ENCODE measurements at places on chromosomes 3 and 15. TPM values are rescaled to one million over a fixed set of nuclear protein-coding genes. Genes with fewer than 3 reads are reported as not detected.

The KIF15 gene
- polyA plus RNA-seq, result 2.7 TPM

The SORD gene
- polyA plus RNA-seq, result 78.2 TPM

The IL17RE gene
- polyA plus RNA-seq, result 1.2 TPM

The PIERCE2 gene
- polyA plus RNA-seq, result 16.0 TPM

The DPPA2 gene
- not detected for polyA plus RNA-seq

The MESP1 gene
- polyA plus RNA-seq, result 9.9 TPM

The TM4SF18 gene
- not detected for polyA plus RNA-seq

The UBXN7 gene
- polyA plus RNA-seq, result 33.1 TPM

The GOLGA8S gene
- polyA plus RNA-seq, result not detected

The MCF2L2 gene
- polyA plus RNA-seq, result 7.1 TPM

The ACSBG1 gene
- 0.13 TPM for polyA plus RNA-seq

The FOXB1 gene
- polyA plus RNA-seq, result not detected

The RAB7A gene
- 189 TPM for polyA plus RNA-seq

The UBAP1L gene
- 2.7 TPM for polyA plus RNA-seq

The SYNM gene
- polyA plus RNA-seq, result 5.4 TPM

The CLDN16 gene
- polyA plus RNA-seq, result not detected

The CILP gene
- polyA plus RNA-seq, result 0.50 TPM

The AMT gene
- 105 TPM for polyA plus RNA-seq

The ZNF385D gene
- polyA plus RNA-seq, result 11.8 TPM

The GXYLT2 gene
- polyA plus RNA-seq, result 25.7 TPM

The FBLN2 gene
- 33.5 TPM for polyA plus RNA-seq

The EOGT gene
- polyA plus RNA-seq, result 13.3 TPM

The CD276 gene
- polyA plus RNA-seq, result 146 TPM

The AMIGO3 gene
- 2.6 TPM for polyA plus RNA-seq

The SPTBN5 gene
- polyA plus RNA-seq, result 0.62 TPM

The FAN1 gene
- 18.3 TPM for polyA plus RNA-seq

The C3orf22 gene
- polyA plus RNA-seq, result not detected

The NMNAT3 gene
- polyA plus RNA-seq, result 11.4 TPM

The NOX5 gene
- 0.39 TPM for polyA plus RNA-seq

The SOX14 gene
- not detected for polyA plus RNA-seq

The MOBP gene
- not detected for polyA plus RNA-seq
